ENCODE measurements at places on chromosomes 16 and 17.

GRCh38 chr17:77771998-77772397, 186.5 kb upstream of the TNRC6C start:
- DNase-seq = no peak

DNA sequence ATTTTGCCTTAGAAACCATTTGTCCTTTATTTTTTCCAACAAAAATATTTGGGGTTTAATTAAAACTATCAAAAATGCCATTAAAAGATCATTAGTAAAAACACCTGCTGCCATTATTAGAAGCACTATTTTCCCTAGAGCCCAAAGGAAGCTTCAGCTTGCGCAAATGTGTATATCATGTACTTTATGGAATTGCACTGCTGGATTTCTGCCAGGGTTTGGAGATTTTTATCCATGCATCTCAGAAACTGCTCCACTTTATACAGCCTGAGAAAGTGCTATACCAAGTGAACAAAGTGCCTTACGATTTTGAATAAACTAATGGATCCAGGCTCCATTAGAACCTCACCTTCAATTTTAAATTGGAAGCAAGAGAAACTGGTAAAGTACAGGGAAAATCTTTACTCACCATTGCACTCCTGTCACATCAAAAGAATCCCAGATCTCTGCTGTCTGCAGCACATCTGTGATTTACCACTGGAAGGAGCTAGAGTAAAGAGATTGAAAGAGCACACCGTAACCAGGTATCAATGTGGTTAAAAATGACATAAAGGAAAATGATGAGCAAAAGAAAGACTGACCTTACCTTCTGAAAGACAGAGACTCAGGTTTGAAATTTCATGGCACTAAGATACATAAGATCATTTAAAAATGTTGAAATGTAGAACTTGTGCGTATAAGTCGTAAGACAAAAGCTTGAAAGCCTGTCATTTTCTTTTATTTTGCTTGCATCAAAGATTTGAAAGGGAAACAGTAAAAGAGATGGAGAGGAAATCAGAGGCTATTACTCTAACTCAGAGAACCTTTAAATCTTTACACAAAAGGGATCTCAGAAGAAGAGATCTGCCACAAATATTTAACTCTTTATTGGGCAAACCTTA, 678.1 kb upstream of the GOT2 start:
- DNase-seq = no peak

DNA sequence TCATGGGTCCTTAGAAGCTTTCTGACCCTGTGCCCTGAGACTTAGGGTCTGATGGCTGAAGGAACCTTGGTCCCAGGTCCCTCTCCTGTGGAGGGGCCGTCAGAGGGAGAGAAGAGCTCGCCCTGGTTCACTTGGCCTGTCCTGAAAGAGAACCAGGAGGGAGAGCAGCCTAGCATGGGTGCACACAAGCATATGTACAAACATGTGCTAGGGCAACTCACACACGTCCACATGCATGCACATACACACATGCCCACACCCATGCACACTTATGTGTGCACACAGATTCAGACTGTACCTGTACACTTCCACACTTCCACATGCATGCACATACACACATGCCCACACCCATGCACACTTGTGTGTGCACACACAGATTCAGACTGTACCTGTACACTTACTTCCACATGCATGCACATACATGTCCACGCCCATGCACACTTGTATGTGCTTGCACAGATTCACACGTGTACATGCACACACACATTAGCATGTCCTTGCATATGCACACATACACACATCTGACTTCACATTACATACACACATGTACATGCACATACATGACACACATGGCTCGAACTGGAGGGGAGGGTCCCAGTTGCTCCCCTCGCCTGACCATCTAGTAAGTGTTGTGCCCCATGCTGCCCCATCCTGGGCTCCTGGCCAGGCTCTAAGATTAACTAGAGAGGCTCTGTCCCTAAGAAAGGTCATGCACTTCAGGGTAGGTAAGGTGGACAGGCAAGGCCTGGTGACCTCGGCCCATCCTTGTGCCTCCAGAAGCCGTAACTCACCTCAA, 122.0 kb downstream of the METRNL start:
- DNase-seq = no peak

GRCh38 chr16:56480776-56481467, 29.6 kb downstream of the OGFOD1 start:
- no peak for DNase-seq

DNA sequence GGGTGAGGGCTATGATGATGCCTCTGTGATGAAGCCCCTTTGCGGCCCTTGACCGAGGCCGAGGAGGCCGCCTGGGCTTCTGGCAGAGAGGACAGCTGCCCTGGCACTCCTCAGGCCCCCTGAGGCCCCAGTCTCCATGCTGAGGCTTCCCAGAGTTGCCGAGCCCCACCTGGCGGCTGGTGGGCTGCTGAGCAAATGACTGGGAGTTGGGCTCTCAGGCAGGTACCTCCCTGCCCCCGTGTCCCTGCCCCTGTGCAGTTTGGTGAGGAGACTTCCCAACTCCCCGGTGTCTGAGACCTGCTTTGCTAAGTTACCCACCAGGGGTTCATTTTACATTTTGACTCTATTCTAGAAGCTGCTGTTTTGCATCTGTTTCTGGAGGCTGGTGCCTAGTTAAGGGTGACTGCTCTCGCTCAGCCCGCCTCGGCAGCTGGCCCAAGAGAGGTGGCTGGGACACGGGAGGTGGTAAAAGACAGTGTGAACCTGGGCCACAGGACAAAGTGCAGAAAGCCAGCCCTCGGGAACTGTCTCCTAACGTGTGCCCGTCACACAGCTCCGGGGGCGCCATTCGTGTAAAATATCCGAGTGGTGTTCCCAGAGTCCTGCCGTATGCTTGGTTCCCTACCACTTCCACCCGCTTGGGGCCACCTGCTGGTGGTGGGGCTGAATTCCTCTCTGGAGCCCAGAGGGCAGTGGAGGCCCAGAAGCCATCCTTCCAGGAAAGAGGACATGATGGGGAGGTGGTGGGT, 134.5 kb downstream of the RAB11FIP4 start:
- DNase-seq = no peak

All from central memory CD4-positive, alpha-beta T cell (primary cell).